ENCODE measurements at places on chromosomes 1 and 21. TPM values are rescaled to one million over a fixed set of nuclear protein-coding genes. Genes with fewer than 3 reads are reported as not detected.

The KCNJ6 gene
- total RNA-seq, result 5.2 TPM

- peak; percentile 51 for DNase-seq
Observed at GRCh38 chr1:64891448-64891825, 74.9 kb downstream of the JAK1 start.

The CFHR5 gene
- total RNA-seq, result 0.11 TPM

The IGSF9 gene
- 0.50 TPM for total RNA-seq

The TINAGL1 gene
- 41.2 TPM for total RNA-seq

- no peak for DNase-seq
Observed at GRCh38 chr1:227167276-227168101, 150.8 kb downstream of the CDC42BPA start.

The CHAF1B gene
- 3.6 TPM for total RNA-seq
